ENCODE measurements at places on chromosomes 2 and 18. TPM values are rescaled to one million over a fixed set of nuclear protein-coding genes. Genes with fewer than 3 reads are reported as not detected.

PARD3B gene
- 36.7 TPM for total RNA-seq

VWC2L gene
- total RNA-seq, result not detected

MARCHF7 gene
- 88.1 TPM for total RNA-seq

DNA sequence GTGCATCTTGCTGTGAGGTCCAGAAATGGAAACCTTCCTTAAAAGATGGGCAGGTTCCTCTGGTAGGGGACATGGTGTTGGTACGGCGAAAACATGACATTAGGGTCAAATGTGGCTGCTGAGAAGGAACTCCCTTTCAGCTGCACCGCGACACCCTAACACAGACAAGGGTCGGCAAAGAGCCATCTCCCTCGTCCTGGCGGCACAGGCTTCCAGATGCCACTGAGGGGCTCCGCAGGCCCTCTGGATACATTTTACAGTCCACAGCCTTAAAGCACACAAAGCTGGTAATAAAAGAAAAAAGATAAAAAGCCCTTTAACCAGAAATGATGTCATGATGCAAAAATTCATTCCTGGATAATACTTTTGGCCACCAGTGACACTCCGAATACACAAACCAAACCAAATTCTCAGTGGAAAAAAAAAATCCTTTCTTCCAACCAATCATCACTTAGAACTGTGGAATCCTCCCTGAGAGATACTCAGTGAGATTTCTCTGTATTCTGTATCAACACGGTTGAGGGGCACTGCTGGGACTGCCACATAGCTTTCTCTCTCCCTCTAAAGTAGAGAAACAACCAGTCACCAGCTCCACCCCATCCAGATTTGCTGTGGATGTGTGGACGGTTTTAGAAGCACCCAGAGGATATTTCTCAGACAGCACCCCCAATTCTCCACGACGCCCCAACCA is 174.8 kb downstream of the HDAC4 start:
- no peak overlapping the region for H3K4me3 ChIP-seq
- peak overlapping the region; percentile 72 for H3K27ac ChIP-seq
- no peaks in the 10 kb centered on the region for H3K27me3 ChIP-seq
- H3K36me3 ChIP-seq, result no peaks in the 10 kb centered on the region
- DNase-seq, result no peak
- H3K4me1 ChIP-seq, result no peaks in the 10 kb centered on the region
